ENCODE measurements at places on chromosomes 3 and 15.

GRCh38 chr3:78455712-78456433 is 1311.9 kb downstream of the ROBO1 start:
- DNase-seq: no peak

GRCh38 chr15:59116141-59116540 is 11.2 kb downstream of the CCNB2 start:
- no peak for DNase-seq

GRCh38 chr3:122382888-122383666 is at the start of gene MIX23:
TSS of gene MIX23 (minus strand) at chr3:122383231. CDS start at chr3:122383224, 7 bp downstream.
- peak; percentile 87 for DNase-seq

GRCh38 chr15:83380059-83380458 is 67.1 kb upstream of the SH3GL3 start:
- DNase-seq: no peak

- no peak for DNase-seq
Observed at GRCh38 chr3:186824430-186825139, 17.9 kb upstream of the ADIPOQ start.

DNA sequence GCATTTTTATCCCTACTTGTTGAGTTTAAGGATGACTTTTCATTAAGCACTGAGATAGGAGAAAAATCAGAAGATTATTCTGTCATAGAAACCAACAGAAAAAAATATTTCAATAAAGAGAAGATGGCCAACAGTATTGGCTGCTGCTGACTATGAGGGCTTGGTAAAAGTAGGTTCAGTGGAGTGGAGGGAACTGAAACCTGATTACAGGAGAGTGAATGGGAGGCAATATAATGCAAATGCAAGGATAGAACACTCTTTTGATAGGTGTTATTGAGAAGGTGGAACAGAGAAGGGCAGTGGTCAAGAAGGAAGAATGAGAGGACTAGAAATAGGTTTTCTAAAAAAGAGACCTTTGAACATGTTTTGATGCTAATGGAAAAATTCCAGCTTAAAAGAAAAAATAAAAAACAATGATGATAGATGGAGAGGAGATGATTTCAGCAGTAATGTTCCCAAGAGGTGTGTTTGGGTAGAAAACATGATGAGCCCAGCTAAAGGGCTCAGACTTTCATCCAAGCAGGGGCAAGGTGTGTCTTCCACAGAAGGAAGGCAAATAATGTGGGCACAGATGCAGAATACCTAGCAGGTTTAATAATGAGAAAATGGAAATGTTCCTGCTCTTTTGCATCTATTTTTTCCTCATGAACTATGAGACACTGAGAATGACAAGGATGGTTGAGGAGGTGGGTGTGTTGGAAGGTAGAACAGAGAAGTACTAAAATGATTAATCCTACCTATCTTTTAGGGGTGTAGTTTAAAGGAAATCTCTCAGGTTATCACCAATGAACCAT is 397.9 kb upstream of the GOLIM4 start:
- DNase-seq: no peak

DNA sequence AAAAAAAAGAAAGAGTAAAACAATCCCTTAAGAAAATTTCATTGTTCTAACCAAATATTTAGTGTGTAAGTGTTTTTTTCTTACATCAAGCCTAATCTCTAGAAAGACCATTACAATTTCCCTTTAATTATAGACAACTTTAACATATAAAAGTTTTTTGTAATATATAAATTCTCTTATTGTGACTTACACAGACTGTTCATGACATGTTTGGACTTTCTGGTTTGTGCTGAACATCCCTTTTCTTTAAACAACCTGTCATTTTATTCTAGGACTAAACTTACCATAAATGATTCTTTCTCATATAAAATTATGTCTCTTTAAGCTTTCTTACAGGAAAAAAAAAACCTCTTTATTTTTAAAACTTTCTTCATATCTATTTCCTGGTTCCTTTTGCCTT is 13.0 kb upstream of the BTLA start:
- no peak for DNase-seq

DNA sequence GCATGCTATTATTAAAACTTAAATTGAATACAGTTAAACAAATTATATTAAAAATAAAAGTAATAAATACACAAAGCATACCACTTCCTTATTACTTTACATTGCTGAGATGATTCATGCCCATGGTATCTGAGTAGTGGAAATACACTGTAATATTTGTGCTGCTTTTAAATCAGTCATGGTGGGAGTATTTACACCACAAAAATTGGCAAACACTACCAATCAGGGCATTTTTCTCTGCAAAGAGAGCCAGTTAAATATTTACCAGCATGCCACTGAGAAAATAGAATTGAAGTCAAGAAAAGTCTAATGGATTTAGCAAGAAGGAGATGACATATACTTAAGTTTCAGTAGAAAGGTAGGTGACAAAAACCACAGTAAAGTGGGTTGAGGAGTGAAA is 19.6 kb downstream of the PPARG start:
- no peak for DNase-seq

GRCh38 chr3:186784820-186785494 is 1.6 kb downstream of the EIF4A2 start:
- no peak for DNase-seq

DNA sequence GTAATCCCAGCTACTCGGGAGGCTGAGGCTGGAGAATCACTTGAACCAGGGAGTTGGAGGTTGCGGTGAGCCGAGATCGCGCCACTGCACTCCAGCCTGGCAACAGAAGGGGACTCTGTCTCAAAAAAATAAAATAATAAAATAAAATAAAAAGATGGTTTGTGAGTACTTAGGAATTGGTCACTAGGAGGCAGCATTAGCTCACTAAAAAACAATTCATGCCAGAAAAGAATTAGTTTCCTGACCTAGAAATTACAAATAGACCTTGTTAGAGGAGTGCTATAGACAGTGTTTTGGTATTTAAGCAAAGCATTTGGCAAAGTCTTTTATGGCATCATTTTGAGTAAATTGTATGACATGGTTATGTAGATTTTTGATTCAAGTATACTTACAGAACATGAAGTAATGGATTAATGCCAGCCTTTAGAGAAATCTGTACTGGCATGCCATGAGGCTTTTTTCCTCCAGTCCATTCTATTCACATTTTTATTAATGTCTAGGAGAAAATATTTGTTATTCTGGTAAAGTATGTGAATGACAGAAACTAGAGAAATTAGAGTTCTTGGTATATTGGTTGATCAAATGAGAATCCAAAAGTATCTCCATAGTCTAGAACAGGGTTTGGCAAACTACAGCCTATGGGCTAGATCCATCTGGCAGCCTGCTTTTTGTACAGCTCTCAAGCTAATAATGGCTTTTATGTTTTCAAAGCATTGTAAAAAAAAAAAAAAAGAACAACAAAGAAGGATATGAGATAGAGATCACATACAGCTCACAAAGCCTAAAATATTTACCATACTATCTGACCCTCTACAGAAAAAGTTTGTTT is 81.6 kb downstream of the LRRC49 start:
- peak; percentile 10 for DNase-seq

All from iPS-NIHi11 (cell line).